BJ (cell line): ENCODE measurements at places on chromosomes 16 and 17.

- no peak for DNase-seq
These were observed 284.0 kb downstream of the SEC14L1 start for GRCh38 chr17:77424585-77425344.

- DNase-seq = no peak
These were observed 1.4 kb upstream of the SLC5A11 start for GRCh38 chr16:24844101-24845030.

DNA sequence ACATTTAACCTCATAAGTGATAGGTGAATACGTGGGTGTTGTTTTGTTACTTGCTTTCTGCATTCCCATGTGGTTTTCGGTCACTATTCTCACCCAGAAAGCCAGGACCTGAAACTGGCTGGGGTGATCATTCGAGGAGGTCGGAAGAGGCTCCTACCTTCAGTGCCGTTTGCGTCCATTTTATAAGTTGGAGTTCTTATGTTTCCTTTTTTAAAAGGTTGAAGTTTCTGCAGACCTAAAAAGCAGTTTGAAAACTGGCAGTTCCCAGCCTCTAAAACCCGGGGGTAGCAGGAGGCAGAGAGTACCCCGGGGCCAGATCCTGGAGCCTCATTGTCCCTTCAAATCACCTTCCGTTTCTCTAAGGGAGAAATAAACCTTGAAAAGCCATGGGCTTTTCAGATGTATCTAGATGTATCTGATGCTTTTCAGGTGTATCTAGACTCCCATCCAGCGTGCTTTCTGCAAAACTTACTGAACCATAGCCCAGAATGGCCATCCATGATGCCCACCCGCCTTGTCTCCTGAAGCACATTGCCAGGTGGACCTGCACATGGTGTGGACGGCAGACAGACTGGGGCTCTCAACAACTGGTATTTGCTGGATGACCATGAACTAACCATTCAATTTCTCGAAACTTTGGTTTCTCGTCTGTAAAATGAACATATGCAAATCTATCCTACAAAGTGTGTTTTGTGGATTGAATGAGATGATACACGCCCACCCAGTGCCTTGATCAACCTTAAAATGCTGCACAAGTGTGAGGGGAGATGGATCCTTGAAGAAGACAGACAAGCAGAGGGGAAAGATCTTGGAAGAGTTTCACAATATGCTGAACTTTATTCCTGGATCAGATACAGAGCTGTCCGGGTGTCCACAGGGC lies 1.3 kb downstream of the NLRC5 start:
- DNase-seq = no peak

DNA sequence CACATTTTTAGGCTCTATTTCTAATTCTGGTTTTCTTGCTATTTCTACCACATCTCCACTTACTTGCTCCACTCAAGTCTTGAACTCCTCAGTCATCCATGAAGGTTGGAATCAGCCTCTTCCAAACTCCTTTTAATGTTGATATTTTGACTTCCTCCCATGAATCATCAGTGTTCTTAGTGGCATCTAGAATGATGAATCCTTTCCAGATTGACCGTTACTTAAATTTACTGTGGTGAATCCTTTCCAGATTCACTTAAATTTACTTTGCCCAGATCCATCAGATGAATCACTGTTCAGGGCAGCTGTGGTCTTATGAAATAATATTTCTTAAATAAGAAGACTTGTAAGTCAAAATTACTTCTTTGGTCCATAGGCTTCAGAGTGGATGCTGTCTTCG lies 32.4 kb downstream of the CLTC start:
- peak; percentile 38 for DNase-seq

DNA sequence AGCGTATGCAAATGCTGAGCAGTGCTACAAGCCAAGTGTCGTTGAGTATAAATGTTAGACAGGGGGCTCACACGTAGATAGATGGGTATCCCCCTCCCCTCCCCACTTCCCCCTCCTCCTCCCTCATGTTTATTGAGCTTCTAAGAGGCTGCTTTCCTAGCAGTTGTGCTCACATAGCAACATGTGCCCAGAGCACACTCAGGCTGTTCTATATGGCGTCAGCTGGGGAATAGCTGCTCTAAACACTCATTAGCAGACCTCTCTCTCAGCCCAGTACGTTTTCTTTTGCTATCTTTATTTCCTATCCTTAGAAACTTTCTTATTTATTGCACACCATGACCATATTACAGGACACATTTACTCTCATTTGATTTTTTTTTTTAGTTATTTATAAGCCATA lies 1.8 kb downstream of the KCNJ2 start:
- DNase-seq = no peak

DNA sequence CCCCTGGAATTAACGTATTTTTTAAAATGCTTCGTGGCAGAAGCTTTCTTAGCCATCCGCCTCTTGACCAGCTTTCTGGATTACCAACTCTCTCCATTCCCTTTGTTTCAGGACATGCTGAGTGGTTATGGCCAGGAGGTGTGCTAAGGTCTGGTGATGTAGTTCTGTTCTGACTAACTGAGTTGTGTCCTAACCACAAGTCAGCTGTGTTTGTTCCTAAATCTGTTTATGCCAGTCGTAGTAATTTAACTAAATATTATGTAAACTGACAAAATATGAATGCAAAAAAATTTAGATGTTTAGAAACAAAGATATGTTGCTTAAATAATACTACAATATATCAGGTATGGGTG lies 61.6 kb downstream of the MRTFB start:
- no peak for DNase-seq

GRCh38 chr17:10610884-10611283 lies 46.2 kb downstream of the MYH3 start:
- DNase-seq = no peak

GRCh38 chr16:66408163-66409048 lies 18.7 kb upstream of the BEAN1 start:
- DNase-seq = no peak

- DNase-seq = no peak
These were observed 14.6 kb downstream of the SLC13A2 start for GRCh38 chr17:28487881-28488532.

DNA sequence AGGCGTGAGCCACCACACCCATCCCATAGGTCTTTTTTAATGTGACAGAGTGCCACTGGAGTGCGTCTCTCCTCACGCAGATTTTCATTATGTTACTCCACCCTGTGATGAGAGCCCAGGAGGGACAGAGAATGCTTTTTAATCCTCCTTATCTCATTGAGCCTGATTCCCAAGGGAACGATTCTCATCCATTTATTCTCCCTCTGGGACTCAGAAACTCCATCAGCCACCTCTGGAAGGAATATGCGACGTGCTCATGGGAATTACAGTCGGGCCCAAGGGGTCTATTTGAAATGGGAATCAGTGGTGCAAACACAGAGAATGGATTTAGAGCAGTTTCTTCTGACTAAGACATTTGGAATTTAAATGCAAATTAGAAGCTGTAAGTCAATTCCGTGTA lies 155.9 kb upstream of the HSBP1 start:
- no peak for DNase-seq

DNA sequence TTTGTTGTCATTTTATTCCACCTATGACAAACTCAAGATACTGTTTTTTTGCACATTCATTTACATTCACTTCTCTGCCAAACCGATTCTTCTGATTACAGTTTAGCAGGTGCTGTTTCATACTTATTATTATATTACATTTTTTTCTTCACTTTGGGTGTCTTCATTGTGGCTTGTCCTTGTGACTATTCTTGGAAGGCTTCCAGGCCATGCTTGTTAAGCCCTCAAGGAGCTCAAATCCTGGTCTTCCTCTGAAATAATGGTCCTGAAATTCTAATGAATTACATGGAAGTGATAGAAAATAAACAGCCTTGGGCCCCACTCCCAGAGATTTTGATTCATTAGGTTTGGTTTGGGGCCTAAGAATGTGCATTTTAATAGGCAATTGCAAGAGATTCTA lies 1.4 kb downstream of the KRTAP2-4 start:
- no peak for DNase-seq

DNA sequence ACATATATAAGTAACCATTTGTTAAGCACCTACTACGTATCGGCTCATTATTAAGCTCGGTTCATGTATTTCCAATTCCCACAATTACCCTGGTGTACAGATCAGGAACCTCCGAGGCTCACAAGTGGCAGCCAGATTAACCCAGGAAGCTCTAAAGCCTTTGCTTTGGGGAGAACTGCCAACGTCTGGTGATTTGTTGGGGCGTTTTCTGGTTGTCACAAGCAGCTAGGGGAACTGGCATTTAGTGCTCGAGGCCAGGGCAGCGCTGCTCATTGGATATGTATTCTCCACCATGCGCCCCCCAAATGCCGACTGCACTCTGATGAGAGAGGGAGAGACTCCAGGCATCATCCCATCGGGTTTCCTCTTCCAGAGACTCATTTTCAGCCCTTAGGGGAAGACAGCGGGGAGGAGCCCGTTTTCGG lies 541 bp downstream of the ZNF18 start:
- DNase-seq = no peak
